ENCODE measurements at places on chromosomes 4 and X. TPM values are rescaled to one million over a fixed set of nuclear protein-coding genes. Genes with fewer than 3 reads are reported as not detected.

The AWAT2 gene
- not detected for total RNA-seq

The STAG2 gene
- total RNA-seq: 86.0 TPM

The CLNK gene
- total RNA-seq: not detected

- no peak for DNase-seq
- no peaks in the 10 kb centered on the region for H3K27me3 ChIP-seq
- H3K4me3 ChIP-seq: no peak overlapping the region
- no peak overlapping the region for H3K27ac ChIP-seq
- no peaks in the 10 kb centered on the region for H3K36me3 ChIP-seq
- no peaks in the 10 kb centered on the region for H3K4me1 ChIP-seq
Observed at GRCh38 chr4:80926446-80926845, 104.1 kb upstream of the BMP3 start.

DNA sequence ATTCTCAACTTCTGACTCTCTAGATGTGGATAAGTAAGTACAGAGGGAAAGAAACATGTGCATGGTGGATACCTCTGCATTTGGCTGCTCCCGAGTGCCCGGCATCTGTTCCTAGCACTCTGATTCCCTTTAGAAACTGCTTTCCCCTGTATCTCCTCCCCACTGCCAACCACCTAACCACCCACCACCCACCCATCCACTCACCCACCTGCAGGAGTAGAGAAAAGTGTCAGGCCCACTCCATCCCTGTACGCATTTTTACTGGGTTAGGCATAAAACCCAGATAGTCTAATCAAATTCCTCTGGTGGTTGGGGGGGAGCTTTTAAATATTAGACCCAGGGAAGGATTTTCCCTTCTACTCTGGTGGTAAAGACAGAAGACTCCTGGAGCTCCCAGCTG, 63.0 kb downstream of the TMEM154 start:
- no peaks in the 10 kb centered on the region for H3K36me3 ChIP-seq
- no peaks in the 10 kb centered on the region for H3K4me1 ChIP-seq
- H3K27me3 ChIP-seq: peaks cover 4% of the 10 kb centered on the region
- no peak for DNase-seq

All from activated naive CD4-positive, alpha-beta T cell treated with anti-CD3 and anti-CD28 coated beads for 36 hours (primary cell).